ENCODE measurements at places on chromosomes 2 and 18.
A peak's percentile ranks its signal among the peaks of the same experiment; 100 is the strongest.

- DNase-seq, result no peak
Observed at GRCh38 chr2:65377556-65378192, 54.7 kb downstream of the SPRED2 start.

DNA sequence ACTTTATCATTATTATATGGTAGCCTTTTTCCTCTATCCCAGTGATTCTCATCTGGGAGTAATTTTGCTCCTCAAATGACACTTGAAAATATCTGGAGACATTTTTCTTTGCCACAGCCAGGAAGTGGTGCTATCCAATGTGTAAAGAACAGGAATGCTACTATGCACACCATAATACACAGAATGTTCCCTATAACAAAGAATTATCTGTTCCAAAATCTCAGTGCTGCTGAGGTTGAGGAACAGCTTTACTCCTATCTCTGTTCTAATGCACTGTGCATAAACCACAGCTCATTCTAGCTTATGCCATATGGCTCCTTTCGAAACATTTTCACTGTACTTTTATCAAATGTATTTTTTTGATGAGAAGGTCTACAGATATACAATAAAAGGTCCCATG lies 1231.2 kb upstream of the CELF4 start:
- DNase-seq, result no peak

GRCh38 chr2:54665436-54665856 lies 58.0 kb upstream of the EML6 start:
- DNase-seq, result peak; percentile 49

- no peak for DNase-seq
Observed at GRCh38 chr2:8376603-8377410, 305.0 kb upstream of the ID2 start.

- DNase-seq, result no peak
Observed at GRCh38 chr18:79121746-79122474, 52.7 kb downstream of the ATP9B start.
